ENCODE measurements at places on chromosomes 1 and 21.

- no peak for DNase-seq
Observed at GRCh38 chr1:214317300-214317699, 36.3 kb downstream of the SMYD2 start.

DNA sequence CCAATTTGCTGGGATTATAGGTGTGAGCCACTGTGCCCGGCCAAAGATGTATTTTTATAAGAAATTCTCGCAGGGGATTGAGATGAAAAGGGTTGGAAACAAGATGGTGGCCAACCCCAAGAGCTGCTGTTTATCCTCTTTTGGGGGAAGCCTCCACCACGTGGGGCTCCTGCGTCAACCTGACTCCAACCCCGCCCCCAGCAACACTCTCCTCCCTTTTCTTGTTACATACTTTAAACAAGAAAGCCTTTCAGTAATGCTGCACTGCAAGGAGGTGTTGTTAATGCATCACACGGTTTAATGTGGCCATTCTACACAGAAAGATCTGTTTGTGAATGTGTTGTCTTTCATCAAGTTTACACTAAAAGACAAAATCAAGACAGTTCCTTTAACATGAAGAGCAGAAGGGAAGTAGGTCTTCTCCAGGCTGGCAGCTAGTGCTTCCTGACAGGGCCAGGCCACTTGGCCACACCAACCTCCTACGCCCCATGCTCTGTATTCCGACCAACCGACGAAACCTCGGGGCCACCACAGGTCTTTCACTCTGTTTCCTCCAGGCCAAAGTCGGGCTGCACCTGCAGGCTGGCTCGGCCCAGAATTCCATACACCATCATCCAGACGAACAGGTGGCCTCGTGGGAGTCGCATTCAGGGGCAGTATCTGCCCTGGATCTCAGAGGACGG is 25.9 kb downstream of the C2CD2 start:
- DNase-seq, result no peak

- DNase-seq, result no peak
Observed at GRCh38 chr21:38134084-38134873, 122.5 kb upstream of the KCNJ15 start.

DNA sequence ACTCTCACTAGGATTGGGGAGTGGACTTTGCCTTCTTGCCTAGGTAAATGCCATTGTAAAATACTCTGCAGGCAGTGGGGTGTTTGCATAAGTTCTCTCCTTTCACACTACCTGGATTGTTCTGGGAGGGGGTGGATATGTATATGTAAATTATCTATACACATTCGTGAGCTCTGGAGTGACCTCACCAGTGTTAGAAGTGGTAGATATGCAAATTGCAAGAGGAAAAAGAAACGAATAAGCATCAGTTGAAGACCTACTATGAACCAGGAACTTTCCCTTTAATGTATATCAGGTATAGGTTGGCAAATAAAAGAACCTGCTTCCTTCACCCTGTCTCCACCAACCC is 1.5 kb upstream of the ARHGEF11 start:
- DNase-seq, result no peak

DNA sequence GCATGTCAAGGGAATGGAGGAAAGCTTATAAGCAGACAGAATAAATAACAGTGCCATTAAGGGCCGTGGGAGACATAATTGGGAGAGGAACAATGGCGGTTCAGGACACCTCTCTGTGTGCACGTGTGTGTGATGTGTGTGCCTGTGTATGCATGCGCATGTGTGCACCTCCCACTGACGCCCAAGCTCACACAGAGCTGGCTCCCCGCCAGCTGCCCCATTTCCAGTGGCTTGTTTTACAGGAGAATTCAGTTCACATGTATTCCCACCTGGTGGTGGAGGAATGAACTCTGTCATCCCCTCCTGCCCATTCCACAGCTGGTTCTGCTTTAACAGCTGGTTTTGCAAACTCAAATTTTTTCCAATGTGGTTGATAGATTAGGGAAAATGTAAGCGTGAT is 262.2 kb downstream of the AJAP1 start:
- DNase-seq, result no peak

- DNase-seq, result no peak
Observed at GRCh38 chr1:240170266-240170665, 78.6 kb downstream of the FMN2 start.

GRCh38 chr1:221740993-221741702 is 741 bp downstream of the DUSP10 start:
- peak; percentile 26 for DNase-seq

DNA sequence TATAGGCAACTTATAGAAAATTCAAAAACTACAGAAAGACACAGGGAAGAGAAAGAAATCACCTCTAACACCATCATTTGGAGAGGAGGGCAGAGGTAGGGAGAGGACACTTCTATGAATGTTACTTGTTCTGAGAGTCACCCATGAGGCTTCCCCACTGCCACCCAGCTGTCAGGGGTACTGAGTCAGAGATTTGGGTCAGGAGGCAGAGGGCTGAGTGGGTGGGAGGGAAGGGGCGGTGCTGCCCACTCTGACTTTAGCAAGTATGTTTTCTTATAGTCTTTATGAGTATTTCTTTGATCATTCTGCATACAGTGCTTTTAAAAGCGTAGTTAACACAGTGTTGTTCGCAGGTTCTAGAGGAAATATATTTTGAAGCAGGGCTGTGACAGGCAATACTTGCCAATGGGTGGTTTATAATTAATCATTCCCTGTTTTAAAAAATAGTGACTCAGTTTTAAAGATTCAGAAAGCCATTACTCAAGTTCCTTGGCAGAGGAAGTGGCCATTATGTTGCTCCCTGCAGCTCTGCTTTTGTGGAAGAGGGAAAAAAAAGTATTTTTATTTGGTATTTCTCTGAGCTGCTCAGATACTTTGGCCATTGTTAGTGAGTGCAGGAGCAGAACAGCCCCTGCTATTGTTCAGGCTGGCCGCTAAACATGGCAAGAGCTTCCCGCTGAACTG is 18.3 kb downstream of the IL6R start:
- peak; percentile 61 for DNase-seq

- DNase-seq, result no peak
Observed at GRCh38 chr1:103187673-103188072, 79.4 kb upstream of the COL11A1 start.

DNA sequence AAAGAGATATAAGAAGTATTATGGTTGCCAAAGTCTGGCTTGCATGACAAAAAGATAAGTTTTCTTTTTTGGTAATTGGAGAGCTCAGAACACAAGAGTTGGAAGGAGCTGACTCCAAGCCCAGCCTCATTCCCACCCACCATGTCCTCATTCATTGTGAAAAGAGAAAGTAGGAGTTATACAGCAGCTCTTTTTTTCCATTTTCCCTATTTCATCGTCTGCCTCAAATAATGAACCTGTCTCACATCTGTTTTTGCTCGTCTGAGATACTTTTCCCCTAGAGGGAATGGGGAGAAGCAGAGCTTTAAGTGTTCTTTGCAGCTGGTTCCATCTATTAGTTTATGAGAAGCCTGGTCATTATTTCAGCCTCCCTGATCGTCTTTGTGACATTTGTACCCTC is 34.7 kb downstream of the AGT start:
- DNase-seq, result no peak

- no peak for DNase-seq
Observed at GRCh38 chr1:38221006-38221649, 174.5 kb upstream of the POU3F1 start.

DNA sequence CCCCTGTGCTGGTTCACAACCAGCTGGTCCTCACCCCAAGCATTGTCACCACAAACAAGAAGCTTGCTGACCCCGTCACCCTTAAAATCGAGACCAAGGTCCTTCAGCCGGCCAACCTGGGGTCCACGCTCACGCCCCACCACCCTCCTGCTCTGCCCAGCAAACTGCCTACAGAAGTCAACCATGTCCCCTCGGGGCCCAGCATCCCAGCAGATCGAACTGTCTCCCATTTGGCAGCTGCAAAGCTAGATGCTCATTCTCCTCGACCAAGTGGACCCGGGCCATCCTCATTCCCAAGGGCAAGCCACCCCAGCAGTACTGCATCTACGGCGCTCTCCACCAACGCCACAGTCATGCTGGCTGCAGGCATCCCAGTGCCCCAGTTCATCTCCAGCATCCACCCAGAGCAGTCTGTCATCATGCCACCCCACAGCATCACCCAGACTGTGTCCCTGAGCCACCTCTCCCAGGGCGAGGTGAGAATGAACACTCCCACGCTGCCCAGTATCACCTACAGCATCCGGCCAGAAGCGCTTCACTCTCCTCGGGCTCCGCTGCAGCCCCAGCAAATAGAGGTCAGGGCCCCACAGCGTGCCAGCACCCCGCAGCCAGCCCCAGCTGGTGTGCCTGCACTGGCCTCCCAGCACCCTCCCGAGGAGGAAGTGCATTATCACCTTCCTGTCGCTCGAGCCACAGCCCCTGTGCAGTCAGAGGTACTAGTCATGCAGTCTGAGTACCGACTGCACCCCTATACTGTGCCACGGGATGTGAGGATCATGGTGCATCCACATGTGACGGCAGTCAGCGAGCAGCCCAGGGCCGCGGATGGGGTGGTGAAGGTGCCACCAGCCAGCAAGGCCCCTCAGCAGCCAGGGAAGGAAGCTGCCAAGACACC is 40.6 kb downstream of the ZBTB17 start:
- no peak for DNase-seq

- no peak for DNase-seq
Observed at GRCh38 chr1:72122099-72122880, 160.0 kb downstream of the NEGR1 start.

- no peak for DNase-seq
Observed at GRCh38 chr1:196148367-196148970, 459.8 kb downstream of the KCNT2 start.

- peak; percentile 73 for DNase-seq
Observed at GRCh38 chr21:45607021-45607908, 36.3 kb upstream of the PCBP3 start.

- no peak for DNase-seq
Observed at GRCh38 chr1:244113532-244114320, 62.6 kb downstream of the ZBTB18 start.

DNA sequence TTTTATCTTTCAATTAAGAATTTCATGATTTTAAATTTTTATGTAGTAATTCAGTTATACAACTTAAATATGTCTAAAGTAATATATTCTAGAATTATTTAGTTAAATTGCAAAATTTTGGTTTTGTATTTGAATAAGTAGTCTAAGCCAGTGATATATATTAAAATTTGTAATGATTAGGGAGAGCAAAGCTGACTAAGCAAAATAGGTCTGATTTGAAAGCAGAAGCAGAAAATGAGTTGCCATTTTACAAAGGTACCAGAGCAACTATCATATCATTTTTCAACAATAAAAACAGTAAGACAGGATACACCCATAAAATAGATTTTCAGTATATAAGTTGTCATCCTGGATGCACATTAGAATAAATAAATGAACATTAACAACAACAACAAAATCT is 177.9 kb downstream of the COP1 start:
- DNase-seq, result no peak
